ENCODE measurements at places on chromosomes 7 and 10. TPM values are rescaled to one million over a fixed set of nuclear protein-coding genes. Genes with fewer than 3 reads are reported as not detected.
A peak's percentile ranks its signal among the peaks of the same experiment; 100 is the strongest.

GRCh38 chr10:64271983-64272382 is 750.8 kb downstream of the REEP3 start:
- DNase-seq, result no peak

GRCh38 chr10:2970190-2970823 is 97.0 kb upstream of the PFKP start:
- DNase-seq, result no peak

DNA sequence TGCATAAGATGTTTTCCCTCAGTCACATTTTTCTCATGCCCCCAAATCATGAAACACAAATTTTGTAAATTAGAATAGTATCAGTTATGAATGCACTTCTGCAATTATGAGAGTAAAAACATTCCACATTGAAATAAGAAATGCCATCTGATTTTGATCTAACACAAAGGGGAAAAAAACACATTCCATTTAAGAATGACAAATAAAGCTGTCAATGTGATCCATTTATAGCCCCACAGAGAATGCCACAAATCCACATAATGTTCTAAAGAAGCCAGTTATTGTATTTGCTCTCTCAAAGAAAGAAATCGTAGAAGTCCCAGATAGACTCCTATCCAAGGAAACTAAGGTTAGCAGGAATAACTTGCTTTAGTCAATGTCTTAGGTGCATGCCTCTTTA is 48.7 kb upstream of the RHOBTB1 start:
- no peak for DNase-seq

GRCh38 chr7:120725376-120726039 is 132.4 kb downstream of the TSPAN12 start:
- DNase-seq, result peak; percentile 42

DNA sequence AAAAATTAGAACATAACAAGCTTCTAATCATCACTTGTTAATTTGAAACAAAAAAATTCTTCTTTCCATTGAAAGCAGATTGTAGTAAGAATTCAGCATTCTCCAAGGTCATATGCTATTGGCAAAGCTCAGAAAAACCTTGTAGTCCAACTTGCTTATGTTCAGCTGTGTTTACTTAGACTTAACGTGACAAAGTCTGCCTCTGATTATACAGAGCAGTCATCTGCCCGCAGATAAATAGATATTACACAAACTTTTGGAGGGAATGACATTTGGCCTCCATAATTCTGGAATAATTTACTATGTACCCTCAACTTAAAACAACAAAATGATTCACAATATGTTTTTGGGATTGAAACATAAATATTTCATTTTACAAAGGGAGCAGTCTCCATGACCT is 45.8 kb downstream of the MKX start:
- no peak for DNase-seq

DNA sequence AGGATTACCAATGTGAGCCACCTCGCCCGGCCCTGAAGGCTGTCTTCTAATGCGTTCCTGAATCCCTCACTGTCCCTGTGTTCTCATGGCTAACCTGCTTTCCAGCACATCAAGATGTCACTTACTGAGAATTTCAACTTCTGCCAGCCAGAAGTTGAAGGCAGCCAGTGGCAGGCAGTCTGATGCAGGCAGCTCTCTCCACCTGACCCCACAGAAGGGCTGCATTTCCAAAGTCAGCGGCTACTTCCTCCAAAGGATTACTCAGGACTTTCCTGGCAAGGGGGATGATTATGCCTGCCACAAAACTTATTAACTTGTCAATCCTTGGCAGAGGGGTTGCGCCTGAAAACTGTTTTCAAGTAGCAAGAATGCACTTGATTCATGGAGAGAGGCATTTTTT is 1219.4 kb downstream of the TYW1 start:
- no peak for DNase-seq

The CFAP46 gene
- total RNA-seq, result 4.8 TPM

The FOXP2 gene
- 1.7 TPM for total RNA-seq

The ADCY1 gene
- total RNA-seq, result 2.3 TPM

The GRM8 gene
- 2.9 TPM for total RNA-seq

The PPA1 gene
- total RNA-seq, result 357 TPM
